SW 1271 (cell line): ENCODE measurements at places on chromosomes 6 and 20.

- no peak for DNase-seq
These were observed 43.4 kb downstream of the PLCG1 start for GRCh38 chr20:41180599-41181333.

- no peak for DNase-seq
These were observed 117.4 kb upstream of the PRDM1 start for GRCh38 chr6:105968603-105969333.

- no peak for DNase-seq
These were observed 251.1 kb upstream of the SOX4 start for GRCh38 chr6:21342501-21342900.

DNA sequence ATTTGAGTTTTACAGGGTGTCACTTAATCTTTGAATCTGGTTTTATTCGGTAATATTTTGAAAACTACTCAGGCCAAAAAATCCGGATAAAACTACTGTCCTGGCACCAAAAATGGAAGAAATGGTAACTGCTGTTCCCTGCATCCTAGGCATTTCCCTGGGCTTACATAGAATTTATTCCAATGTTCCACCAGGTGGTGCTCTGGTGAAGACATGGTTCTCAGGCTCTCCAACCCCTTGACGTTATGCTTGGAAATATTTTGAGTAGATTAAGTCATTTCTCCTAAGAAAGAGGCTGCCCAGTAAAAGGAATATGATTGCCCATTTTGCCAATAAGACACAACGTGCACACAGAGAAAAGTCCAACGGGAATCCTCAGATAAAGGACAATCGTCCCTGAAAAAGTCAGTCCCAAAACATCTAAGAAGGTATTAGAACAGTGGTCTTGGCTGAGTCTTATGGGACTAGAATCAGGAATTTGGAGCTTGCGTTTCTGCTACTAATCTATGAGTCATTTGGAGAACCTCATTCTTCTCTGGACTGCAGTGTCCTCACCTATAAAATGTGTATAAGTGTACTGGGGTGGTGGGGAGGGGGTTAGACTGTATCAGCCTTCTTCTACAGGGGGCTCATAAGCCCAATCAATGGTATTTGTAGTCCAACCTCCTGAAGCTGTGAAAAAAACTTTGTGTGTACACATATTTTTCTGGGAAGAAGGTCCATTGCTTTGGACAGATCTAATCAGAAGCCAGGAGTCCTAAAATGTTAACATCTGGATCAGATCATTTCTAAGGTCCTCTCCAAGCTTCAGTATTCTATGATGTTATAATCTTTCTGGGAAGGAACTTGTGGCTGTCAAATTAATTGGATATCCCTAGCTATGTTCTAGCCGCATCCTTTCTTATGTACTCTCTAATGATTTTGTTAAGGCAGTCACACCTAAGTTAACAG, 131.0 kb upstream of the BMP2 start:
- DNase-seq: peak; percentile 39

DNA sequence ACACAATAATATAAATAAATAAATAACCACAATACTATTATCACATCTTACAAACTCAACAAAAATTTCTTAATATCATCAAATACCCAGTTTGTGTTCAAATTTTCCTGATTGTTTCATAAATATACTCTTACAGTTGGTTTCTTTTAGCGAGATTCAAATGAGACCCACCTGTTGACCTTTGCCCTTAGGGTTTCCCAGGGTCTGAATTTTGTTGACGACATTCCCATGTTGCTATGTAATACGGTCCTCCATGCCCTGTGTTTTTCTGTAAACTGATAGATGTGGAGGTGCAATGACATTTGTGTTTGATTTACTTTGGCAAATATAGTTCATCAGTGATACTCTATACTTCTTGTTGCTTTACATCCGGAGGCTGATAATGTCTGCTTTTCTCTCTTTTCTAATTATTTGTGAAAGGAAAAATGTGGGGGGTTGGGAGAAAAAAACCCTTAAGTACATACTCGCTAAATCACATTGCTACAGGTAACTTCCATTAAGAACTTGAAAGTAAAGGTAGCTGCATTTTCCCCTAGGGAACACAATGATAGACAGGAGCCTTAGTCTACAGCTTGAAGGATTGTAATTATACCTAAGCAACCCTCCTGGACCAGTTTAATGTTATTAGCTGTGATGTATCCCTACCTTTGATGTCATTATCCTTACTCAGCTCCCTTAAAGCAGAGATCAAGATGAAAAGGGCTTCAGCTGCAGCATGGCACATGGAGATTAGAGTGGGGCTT, 6.6 kb downstream of the MOG start:
- DNase-seq: no peak

DNA sequence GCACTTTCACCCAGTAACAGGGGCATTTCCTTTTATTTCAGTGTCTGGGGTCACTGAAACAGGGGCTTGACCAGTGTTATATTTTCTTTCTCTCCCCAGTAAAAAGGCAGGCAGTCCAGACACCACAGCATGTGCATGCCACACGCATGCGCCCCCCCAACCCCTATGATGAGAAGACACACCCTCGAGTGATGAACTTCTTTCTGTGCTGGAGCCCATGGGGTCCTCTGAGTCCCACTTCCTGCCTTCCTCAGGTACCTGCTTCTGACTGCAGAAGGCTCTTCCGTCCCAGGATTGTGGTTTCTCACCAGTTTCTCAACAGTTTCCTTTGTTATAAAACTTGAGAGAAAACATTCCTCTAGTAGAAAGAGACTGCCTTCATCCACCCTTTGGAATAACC, 45.7 kb upstream of the TMEM181 start:
- no peak for DNase-seq

DNA sequence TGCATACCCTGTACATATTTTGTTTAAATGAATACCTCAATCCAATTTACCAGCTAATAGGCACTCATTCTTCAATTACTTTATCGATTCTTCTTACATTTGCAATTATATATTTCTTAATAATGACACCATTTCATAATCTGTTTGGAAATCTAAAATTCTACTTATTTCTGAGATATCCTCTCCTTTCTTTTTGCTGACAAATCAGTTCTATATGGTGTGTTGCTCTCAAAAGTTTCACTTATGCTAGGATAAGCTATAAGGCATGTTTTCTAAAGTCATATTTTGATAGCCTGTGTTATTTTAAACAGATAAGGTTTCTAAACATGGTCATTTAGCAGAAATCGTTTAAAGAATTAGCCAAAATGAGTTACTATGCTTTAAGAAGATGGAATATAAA, 140.6 kb upstream of the GJE1 start:
- no peak for DNase-seq

GRCh38 chr20:4645621-4646020, 76.1 kb upstream of the PRND start:
- no peak for DNase-seq

DNA sequence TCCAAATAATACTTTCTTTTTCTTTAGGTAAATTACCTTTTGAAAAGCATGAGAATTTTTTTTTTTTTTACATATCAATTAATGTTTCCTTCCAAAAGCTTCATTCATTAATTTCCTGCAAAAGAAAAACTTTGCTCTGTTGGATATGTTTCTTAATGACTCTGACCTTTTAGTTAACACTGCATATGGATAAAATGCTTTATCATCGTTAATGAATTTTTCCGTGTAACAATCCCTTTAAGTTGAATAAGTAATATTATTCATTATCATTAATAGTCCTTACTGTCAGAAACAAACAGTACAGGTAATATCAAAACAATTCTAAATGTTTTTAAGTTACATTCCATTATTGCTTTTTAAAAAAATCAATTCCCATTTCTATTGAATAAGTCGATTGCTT, 345.1 kb downstream of the SAMD5 start:
- DNase-seq: no peak

GRCh38 chr6:64224819-64225218, 589.2 kb downstream of the PHF3 start:
- DNase-seq: no peak

- no peak for DNase-seq
These were observed 23.1 kb upstream of the GATA5 start for GRCh38 chr20:62498874-62499273.

- no peak for DNase-seq
These were observed 27.9 kb downstream of the CDYL start for GRCh38 chr6:4804095-4804494.
